Stimulated activated CD4-positive, alpha-beta T cell treated with anti-CD3 and anti-CD28 coated beads, Interleukin-1b, Interleukin-23, amount 100 ng/mL, for 4 hours (primary cell): ENCODE measurements at places on chromosomes 6 and 20.

DNA sequence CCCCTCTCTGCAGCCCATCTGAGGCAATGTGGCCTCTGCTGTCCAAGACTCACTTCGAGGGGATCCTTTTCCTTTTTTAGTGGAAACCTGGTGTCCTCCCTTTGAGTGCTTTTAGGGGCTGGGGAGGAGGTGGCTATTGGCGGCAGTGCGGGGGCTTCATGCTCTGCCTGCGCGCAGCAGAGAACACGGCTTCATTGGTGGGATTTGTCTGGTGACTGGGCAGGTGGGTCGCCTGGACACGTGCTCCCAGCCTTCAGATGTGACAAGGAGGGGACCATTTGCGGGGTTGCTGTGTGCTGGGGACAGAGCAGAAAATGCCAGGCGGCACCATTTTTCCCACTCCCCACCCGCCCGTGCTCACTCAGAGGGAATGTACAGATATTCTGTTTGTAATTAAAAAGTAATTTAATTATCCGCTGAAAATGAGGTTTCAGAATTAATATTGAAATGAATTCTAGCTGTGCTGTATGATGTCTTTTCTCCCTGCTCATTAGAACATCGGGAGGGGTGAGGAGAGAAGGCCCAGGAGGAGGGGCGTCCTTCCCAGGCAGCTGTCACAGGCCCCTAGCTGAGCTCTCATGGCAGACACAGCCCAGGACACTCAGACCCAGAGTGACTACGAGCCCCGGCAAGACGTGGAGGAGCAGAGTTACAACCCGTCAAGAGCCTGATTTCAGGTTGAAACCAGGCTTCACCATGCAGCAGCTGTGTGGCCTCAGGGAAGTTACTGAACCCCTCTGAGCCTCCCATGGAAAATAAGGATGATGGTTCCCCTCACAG is 417.2 kb upstream of the SULF2 start:
- DNase-seq = no peak

- DNase-seq = no peak
These were observed 24.8 kb downstream of the LYRM2 start for GRCh38 chr6:89613790-89614189.

DNA sequence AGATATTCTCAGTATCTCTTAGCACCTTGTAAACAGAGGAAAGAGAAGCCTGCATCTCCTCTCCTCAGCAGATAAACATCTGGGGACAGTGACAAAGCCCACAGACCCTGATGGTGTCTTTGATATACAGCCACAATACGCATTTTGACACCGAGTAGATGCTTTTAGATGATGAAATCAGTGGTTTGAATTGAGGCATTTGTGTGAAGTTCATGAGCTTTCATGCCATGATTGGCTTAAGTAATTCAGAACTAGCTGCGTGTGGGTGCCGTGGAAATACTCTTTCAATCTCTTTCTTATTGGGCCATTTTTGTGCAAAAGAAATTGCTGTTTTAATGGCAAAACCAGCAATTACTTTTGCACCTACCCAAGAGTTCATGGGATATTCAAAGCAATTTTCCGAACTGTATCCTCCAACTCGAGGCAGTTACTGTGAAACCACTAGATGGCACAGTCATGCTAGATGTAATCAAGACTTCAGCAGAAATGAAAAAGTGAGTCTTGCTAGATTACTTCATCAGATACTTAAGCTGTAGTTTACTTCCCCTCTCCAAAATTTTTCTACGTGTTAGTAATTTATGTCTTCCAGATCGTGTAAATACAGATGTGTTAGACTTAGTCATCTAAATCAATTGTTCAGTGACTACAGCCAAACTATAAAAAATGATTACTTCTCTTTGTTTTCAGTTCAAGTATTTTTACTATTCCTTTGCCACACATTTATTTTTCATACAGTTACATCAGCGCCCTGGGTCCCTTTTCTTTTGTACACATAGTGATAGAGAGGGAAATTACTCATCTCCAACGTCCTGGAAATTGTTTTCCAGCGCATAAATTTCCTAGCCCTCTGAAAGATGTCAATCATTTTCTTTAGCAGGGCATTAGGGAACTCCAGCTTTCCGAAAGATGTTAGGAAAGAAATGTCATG is 49.4 kb downstream of the IYD start:
- DNase-seq = no peak

- DNase-seq = no peak
These were observed 273.7 kb downstream of the TAF4 start for GRCh38 chr20:61791995-61792394.

DNA sequence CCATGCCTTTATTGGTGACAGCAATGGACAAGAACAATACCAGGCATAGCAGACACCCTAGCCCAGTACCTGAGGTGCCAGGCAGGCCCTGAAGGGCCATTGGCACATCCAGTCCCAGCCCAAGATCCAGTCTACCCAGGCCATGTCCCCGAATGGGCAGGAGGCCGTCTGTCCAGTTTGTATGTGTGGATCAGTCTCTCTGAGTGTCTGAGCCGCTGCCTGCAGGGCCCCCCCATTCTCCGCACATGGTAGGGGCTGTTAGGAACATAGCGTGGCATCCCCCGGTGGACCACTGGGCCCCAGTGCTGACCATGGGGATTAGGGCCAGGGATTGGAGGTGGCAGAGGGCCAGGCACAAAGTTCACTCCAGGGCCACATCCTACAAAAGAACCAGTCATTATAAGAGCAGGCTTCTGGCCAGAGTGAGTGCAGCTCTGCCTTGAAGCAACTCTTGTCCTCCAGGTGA is 5.1 kb downstream of the PCED1A start:
- no peak for DNase-seq

DNA sequence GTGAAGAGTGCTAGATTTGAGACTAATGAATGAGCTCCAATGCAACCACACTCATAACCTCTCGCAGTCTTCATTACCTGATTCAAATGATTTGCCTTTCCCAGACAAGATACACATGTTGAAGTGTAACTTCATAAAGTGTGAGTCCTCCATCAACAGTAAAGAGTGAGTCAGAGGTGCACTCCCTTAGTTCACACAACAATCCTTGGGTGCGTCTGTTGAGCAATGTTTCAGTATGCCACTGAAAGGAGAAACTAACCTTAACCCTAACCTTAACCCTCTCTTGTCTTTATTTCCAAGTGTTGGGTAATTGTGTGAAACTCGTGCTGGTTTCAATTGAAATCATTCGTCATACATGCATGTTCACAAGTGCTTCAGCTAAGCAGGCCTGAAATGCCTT is 21.0 kb upstream of the RIN2 start:
- no peak for DNase-seq
